ENCODE measurements at places on chromosomes 13 and 19.

DNA sequence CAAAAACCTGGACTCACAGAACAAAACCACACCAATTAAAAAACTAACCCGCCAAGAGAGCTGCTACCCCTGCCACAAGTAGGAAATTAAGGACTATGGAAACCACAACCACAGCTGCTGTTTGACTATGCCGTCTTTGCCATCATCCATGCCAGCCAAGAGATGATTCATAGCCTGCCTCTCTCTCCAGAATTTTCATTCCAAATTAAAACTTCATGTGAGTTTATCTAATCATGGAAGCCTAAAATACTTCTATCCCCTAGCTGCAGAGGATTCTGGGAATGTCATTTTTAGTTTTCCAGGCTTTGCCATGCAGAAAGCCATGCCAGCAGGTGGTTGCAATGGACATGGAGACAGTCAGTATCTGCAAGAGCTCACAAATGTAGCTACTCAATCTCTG, 27.6 kb upstream of the GTF2F2 start:
- peak; percentile 17 for DNase-seq

- DNase-seq = no peak
Observed at GRCh38 chr13:48231080-48231479, 1.9 kb upstream of the ITM2B start.

GRCh38 chr13:110017379-110017778, 231.0 kb upstream of the IRS2 start:
- DNase-seq = no peak

DNA sequence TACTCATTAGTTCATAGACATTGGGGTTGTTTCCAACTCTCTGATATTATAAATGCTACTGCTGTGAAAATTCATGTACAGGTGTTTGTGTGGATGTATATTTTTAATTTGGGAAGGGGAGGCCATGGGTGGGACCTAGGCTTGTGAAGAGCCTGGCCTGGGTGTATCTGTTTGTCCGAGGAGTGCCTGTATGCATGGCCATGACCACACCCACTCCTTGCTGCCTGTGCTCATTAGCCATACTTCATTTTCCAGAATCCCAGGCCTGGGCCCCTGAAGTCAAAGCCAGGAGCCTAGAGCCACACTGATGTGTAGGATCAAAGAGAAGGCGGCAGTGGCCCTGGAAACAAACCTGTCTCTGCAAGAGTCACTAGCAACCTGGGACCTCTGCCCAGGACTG, 10.4 kb downstream of the ERVK3-1 start:
- DNase-seq = no peak

GRCh38 chr13:113110048-113110851, 4.7 kb downstream of the F7 start:
- no peak for DNase-seq

DNA sequence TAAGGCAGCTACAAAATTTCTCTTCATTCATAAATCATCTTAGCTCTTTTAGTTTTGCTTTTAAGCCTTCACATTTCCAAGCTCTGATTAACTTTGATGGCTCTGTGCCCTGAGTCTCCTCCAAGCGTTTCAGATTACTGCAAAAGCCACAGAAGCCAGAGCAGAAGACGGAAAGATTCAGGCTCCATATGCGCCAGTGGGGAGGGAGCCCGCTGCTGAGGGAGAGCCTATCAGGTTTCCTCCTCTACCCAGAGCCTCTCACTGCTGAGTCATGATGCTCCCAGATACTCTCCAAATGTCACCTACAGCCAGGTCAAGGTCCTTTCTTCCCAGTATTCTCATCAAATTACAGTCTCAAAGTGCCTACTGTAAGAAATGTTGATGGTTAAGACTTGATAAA, 193.6 kb downstream of the RAP2A start:
- DNase-seq = no peak

DNA sequence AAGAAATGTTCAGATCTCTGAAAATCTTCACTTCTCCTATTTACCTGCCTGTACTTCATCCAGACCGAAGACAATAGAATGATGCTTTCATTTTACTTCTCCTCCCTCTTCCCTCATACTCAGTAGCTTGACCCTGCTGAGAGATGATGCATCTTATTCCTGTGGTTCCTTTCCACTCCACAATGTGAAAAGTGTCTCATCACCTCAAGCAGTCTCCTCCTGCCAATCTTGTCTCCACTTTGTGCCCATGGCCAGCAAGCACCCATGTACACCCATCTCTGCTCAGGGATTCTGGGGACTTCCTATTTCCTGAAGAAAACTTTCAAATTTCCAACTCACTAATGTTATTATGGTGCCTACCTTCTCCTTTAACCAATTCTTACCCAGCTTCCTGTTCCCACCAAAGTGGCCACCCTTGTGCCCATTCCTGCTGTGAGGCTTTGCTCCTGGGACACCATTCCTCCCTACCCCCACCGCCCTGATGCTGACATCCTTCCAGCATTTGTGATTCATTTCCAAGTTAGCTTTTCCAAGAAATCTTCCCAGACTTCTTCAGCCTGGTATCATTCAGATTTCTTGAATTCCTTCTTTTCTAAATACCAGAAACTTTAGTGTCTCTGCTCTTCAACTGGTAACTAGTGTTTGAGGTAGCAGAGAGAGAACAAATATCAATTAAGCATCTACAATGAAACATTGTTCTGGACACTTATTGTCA, 212.5 kb downstream of the POSTN start:
- no peak for DNase-seq

GRCh38 chr19:22607653-22608430, 26.3 kb upstream of the ZNF492 start:
- DNase-seq = no peak

GRCh38 chr13:70430256-70430655, 322.0 kb upstream of the KLHL1 start:
- no peak for DNase-seq

DNA sequence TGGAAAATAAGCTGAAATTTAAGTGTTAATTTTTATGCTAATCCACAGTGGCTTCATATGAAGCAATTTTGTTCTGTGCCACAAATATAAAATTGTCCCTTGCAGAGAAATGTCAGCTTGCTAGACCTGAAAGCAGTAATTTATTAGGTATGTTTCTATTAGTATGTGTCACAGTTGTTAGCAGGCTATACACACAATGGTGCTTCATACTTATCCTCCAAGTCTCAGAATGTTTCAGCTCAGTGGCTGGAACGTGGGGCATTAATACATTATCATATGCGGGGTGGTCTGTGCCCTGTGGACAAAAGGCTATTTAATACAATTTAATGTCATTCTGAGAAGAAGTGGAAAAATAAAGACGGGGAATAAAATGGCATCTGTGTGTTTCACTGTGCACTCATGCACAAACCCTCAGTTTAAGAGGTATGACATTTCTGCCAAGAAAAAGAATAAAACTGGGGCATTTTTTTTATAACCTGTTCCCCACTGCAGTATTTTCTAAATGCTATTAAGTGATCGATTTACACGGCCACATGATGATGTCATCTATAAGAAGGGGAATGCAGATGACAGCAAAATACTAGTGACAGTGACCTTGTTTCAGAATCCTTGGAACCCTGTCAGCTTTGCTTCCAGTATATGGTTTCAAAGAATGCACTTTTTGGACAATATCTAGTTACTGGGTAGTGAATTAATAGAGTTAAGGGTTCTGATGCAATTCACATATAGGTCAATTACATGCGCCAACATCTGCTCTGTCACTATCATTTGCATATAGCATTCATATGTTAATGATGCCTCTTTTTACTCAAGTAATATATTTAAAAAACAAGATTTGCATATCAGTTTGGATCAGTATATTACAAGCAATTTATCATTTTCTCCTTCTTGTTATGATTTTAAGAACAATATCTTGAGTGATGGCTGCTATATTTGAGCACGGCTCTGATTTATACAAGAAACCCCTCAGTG, 21.2 kb upstream of the ZNF536 start:
- DNase-seq = no peak

- DNase-seq = no peak
Observed at GRCh38 chr13:87677043-87677495, 5.9 kb downstream of the SLITRK5 start.

GRCh38 chr19:3766520-3766919, 4.0 kb downstream of the MRPL54 start:
- no peak for DNase-seq

DNA sequence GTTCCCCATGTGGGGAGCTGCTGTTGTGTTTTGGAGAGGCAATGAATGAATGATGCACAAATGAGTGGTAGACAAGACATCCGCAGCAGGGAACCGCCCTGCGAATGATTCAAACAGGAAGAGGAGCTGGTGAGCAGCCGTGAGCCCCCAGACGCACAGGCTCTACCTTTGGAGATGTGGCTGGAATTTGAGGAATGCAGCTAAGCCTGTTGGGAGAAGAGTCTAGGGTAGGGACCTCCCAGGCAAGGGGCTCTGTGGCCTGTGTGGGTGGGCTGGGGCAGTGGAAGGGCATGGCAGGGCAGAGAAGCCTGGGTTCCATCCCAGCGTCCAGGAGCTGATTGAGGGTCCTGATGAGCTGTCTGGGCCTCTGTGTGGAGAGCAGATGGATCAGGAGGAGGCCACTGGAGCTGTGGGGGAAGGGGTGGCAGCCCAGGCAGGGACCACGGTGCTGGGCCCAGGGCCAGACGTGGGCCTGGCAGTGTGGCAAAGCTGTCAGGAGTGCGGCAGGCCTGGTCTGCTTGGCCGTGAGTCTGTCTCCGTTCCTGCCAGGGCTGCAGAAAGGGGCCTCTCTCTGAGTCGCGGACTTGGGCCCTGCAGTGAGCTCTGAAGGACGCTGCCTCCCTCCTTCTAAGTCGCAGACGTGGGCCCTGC, 41.8 kb upstream of the DCUN1D2 start:
- DNase-seq = no peak

- no peak for DNase-seq
Observed at GRCh38 chr13:33519561-33520467, 234.3 kb upstream of the STARD13 start.

DNA sequence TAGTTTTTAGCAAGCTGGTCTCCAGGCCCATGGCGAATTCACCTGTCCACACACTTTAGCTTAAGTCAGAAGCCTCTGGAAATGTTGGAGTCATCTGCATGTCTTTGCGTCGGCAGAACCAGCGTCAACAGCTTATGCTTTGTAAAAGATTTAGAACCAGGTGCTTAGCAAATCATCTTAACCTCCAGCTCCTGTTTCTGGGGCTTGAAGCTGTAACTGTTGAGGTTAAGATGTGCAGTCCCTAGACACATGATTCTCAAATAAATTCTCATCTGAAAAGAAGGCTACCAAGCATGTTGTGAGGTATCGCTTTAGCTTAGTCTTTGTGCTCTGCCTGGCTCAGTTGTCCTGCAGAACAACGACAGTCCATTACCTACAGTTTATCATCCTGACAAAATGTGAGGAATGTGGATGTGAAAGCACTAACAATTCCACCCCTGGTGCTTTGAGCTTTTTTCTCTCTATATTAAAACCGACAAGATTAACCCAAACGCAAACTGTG, 4.4 kb downstream of the EFNB2 start:
- DNase-seq = no peak

- no peak for DNase-seq
Observed at GRCh38 chr19:16026756-16027155, 49.5 kb upstream of the TPM4 start.

DNA sequence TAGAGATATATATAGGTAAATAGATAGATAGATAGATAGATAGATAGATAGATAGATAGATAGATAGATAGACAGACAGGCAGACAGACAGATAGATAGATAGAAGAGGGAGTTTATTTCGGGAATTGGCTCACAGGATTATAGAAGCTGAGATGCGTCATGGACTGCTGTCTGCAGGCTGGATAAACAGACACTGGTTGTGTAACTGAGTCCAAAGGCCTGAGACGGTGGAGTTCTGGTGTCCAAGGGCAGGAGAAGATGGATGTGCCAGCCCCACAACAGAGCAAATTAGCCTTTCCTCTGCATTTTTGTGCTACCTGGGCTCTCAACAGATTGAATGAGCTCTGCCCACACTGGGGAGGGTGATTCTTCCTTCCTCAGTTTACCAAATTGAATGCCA, 2.7 kb downstream of the CYP4F3 start:
- no peak for DNase-seq

GRCh38 chr13:79581870-79582315, 100.9 kb downstream of the NDFIP2 start:
- DNase-seq = no peak

- DNase-seq = no peak
Observed at GRCh38 chr13:97798171-97798821, 155.2 kb upstream of the IPO5 start.

GRCh38 chr19:31591258-31591657, 242.0 kb upstream of the TSHZ3 start:
- DNase-seq = peak; percentile 0

DNA sequence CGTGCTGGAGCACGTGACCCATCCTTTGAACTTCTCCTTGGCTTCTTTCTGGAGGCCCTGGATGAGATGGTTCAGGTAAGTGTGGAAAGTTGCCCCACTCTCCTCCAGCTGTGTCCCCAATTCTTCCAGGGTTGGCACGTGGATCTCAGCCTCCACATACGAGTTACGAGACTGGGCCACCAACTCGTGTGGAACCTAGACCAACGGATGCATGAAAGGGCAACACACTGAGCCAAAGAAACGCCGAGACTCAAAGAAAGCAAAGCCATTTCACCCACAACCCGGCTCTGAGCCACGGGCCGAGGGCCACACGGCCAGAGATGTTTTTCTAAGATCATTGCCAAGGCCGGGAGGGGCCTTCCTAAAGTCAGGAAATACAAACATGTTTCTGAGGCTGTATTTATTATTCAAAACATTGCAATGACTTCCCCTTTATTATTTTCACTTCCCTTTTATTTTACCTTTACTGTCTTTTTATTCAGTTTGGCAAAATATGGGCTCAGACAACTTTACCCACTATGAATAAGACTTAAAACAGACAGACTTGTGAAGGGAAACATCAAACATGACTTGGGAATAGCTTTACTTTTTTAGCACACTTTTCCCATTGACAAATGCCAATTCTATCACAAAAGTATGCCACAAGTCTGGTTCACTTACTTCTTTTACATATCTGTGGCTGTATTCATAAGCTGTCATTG, 94.6 kb downstream of the KL start:
- no peak for DNase-seq

- DNase-seq = no peak
Observed at GRCh38 chr19:21748088-21748487, 19.3 kb downstream of the ZNF100 start.

- DNase-seq = no peak
Observed at GRCh38 chr13:35966024-35966423, 165.2 kb downstream of the DCLK1 start.

GRCh38 chr19:55858969-55859368, 22.6 kb downstream of the NLRP4 start:
- DNase-seq = no peak

DNA sequence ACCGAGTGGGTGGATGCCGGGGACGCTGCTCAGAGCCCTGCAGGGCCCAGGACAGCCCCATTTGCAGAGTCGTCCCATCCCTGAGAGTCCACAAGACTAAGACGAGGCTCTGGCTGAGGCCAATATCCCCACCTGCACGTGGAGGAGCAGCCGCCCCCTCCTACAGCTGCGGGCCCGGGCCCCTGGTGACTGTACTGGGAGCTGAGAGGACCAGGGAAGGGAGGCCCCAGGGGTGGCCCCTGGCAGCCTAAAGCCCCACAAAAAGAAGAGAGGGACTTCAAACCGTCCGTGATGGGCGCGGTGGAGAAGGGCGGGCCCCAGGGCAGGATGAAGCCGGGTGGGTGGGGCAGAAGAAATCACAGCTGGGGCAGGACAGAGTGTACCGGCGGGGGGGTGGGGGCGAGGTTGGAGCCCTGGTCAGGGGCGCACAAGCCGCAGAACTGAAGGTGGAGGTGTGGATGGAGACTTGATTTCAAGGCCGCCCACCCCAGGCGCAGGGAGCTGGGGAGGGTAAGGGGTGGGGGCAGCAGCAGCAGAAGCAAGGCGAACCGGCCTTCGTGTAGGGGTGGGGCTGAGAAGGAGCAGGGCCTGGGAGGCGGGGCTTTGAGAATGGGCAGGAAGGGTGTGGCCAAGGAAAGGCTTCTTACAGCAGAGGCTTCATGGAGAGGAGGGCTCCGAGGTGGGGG, 12.9 kb downstream of the CFD start:
- DNase-seq = peak; percentile 73

Data from NB4 (cell line).